ENCODE measurements at places on chromosomes 16 and 17.
A peak's percentile ranks its signal among the peaks of the same experiment; 100 is the strongest.

GRCh38 chr16:11016993-11017392 is 72.6 kb downstream of the CLEC16A start:
- peak; percentile 45 for DNase-seq

DNA sequence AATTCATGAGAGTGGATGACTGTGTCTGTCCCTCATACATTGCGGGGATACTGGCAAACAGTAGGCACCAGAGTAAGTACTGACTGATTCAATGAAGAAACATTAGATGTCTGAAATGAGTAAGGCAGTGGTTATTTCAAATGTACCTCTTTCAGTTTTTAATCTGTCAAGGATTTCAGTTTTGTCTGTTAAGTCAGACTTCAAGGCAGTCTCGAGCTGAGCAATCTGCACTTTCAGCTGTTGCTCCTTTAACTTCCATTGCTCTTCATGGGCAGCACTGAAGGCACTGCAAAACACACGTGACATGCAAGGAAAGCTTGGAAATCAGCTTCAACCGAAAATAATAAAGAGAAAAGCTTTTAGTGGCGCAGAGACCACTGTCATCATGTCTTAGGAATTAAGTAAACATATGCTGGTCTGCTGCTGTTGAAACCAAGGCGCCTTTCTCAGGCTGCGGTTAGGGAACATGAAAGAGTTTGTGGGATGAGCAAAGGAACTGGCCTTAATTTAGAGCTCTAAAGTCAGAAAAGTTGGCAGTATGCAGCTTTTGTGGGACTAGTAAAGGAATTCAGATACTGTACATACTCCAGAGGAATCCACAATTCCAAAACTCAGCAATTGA is 38.8 kb downstream of the RPGRIP1L start:
- no peak for DNase-seq

GRCh38 chr17:13055131-13055530 is 37.3 kb upstream of the ELAC2 start:
- no peak for DNase-seq

GRCh38 chr17:79942591-79943346 is 92.9 kb downstream of the TBC1D16 start:
- DNase-seq, result no peak

- no peak for DNase-seq
Observed at GRCh38 chr16:83970430-83970815, 2.4 kb downstream of the NECAB2 start.
